Iris pigment epithelial cell (primary cell): ENCODE measurements at places on chromosomes 13 and 19.

DNA sequence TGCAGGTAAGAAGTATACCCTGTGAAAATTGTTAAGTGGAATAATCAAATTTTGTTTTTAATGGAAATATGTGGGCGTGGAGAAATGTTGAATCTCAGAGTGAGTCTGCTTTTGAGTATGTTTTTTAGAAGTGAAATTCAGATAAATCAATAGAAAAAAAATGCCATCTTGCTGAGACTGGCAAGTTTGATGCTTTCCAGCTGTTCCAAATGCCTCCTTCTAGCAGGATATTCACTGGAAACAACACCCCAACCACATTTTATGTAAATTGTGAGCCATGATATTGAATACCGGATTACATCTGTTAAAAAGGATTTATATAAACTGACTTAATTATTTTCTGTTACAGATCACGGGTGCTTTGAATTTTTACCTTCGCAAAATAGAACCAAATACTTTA lies 115.4 kb downstream of the ITGBL1 start:
- DNase-seq = no peak

- DNase-seq = peak; percentile 72
These were observed 138.6 kb downstream of the MIPEP start for GRCh38 chr13:23750383-23751121.

DNA sequence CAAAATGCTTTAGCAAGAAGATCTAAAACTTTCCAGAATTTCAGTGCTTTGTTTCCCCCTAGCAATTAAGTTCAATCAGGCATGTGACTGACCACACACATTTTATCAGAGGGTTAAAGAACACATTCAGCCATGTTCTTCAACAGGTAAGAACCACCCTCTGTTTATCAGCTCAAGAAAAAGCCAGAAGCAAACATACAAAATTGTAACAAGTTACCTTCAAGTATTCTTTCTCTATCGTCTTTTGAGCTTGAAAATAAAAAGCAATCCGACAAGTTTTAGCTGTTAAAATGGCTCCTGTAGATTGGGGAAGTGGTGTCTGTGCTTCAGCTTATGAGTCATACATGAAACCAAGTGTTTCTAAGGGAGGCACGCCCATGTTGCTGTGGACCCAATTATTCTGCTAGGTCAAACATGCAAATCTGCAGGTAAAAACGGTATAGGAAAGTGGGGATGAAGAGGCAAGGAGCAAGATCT lies at the start of gene ELF1:
ELF1 (minus strand) TSS at position 306 of the 477 bp plus-strand sequence. CDS start 37,262 bp downstream, outside the sequence.
- peak; percentile 61 for DNase-seq

DNA sequence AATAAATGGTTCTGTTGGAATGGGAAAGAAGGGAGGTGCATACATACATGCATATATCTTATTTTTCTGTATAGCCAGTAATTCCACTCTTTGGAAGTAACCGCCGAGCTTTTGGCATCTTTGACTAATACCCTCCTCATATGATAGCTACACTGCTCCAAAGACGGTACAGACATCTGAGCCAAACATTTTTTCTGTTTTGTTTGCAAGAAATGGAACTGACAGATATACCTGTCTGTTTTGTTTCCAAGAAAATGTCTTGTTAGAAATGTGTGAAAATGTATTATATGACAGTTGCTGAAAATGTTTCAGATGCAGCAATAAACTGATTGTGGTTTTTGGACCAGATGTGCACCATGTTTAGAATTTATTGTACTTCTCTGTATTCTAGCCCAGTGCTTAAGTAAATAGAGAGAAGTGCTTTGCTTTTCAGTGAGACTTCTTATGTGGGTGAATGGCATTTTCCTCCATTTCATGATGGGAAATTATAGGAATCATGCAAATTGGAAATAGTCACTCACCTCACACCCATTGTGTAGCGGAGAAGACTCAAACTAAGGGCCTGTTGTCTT lies 396.9 kb downstream of the KCNRG start:
- no peak for DNase-seq

DNA sequence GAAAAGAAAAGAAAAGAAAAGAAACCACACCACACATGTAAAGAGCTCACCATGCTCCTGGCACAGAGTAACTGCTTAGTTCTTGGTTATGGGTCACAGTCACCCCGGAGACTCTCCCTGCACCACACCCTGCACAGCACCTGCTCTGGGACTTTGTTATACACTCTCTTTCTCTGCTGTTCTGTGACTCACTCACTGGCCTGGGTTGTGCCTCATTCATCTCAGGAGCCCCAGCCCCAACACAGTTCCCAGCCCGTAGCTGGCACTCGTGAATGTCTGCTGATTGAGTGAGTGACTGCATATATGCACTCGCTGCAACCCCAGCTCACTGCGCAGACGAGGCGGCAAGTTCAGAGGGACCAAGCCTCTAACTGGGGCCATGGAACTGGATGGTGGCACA lies 22.9 kb upstream of the ZNF507 start:
- no peak for DNase-seq

DNA sequence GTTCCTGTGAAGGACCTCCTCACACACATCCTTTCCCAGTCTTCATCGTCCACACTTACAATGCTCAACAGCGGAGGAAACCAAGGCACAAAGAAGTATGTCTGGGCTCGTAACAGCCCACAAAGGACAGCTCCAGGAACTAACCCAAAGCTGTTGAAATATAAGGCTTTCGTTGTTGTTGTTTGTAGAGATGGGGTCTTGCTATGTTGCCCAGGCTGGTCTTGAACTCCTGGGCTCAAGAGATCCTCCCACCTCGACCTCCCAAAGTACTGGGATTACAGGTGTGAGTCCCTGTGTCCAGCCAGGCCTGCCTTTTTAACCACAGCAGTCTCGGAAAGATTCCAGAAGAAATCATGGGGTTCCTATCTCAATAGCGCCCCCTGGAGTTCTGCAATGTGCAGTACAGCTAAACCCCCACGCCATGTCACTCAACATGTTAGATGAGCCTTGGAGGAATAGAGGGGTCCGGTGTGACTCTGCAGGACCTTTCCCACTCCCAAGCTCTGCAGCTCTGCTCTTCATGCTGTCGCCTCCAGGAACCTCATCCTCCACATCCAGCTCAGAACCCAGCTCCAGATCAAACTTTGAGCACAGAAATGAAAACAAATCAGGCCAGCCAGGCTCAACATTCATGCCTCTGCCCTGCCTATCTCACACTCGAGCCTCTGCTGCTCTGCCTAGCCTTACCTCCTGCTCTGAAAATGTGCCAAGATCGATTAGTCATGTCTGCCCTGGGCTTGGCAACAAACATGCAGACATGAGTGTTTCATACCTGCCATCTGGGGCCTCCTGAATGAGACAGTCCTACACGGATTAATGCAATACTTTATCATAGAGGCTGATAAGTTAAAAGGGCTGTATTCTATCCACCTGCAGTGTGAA lies 7.5 kb downstream of the PLA2G4C start:
- peak; percentile 72 for DNase-seq

DNA sequence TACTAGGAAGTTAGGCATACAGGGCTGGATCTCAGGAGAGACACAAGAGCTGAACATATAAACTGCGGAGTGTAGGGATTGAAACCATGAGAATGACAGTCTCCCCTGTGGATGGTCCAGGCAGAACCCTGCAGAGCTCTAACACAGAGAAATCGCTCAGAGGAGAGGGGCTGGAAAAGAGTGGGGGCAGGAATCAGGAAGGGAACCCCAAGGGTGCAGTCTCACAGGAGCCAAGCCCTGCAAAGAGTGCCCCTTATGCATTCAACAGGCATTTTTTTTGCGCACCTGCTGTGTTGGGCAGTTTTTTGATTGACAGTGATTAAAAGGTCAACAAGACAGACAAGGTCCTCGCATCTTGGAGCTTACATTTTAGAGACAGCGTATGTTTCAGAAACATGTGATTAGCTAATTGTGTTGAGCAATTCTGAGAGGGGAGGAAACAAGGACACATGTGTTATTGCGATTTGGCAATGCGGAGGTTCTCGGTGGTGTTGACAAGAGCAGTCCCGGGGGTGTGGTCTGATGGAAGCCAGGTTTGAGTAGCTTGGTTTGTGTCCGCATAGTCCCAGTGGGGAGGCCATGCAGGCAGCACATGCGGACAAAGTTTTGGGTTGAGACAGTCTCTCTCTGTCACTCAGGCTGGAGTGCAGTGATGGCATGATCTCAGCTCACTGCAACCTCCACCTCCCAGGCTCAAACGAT lies 182.6 kb upstream of the IRS2 start:
- DNase-seq = peak; percentile 31

DNA sequence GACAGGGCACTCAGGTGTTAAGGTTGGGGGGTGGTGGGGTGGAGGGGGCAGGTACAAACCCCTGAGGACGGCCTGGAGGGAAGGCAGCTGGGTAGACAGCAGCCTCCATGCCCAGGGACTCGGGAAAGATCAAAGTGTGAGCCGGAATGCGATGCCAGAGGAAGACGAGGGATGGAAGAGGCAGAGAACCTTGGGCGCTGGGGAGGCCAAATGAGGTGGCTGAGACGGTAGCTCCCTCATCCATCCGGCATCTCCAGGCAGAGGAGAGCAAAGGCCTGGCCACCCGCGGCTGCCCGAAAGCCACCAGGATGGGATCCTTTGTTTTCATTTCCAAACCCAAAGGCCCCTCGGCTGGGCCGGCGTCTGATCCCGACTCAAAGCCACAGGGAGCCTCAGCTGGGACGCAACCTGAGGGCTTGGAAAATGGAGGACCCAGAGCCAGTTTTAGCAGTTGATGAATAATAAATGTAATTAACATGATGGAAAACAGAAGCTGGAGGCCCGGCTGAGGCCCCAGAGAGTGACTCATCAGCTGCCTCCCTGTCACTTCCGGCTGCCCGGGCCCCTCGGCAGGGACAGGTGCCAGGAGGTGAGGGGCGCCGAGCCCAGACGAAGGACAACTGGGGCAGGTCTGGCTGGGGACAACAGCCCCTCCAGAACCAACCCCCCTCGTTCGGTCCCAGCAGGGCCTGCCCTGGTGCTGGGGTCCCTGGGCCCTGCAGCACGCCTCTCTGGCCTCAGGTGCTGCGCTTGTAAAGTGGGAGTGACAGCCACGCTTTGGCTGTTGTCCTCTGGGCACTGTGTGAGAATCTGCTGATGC lies 61.6 kb downstream of the CEBPG start:
- DNase-seq = peak; percentile 30

DNA sequence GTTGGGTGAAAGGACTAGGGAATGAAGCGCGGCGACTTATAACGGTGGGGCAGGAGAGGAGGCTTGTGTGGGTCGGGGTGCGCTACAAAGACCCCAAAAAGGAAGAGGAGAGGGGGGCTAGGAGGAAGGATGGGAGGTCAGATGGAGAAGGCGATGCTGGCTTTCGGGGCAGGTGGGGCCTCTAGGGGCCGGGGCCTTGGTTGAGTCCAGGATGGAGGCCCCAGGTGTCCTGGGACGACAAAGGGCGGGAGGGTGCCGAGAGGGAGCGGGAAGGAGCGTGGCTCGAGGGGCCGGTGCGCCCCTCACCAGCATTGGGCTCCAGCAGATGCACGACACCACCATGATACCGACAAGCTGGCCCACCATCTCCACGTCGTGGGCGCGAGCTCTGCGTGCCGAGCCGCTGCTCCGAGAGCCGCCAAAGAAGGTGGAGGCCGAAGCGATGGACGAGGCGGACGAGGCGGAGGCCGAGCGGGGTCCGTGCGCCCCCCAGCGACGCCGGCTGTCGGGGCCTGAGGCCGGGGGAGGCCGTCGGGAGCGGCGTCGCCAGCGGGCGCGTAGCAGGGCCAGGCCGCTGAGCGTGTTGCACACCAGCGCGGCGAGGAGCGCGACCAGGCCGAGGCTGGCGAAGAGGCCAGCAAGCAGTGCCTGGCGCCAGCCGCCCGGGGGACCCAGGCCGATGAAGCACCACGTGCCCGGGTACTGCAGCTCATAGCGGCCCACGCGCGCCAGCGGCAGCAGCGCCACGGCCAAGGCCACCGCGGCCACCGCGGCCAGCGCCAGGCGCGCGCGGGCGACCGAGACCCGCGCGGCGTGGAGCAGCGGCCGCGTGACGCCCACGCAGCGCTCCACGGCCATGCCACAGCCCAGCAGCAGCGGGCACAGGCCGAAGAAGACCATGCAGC lies 1.8 kb downstream of the PTGER1 start:
- no peak for DNase-seq
